Aorta (tissue), 5 donors: ENCODE measurements at places on chromosomes 5 and 9. TPM values are rescaled to one million over a fixed set of nuclear protein-coding genes. Genes with fewer than 3 reads are reported as not detected.

FNIP1 gene
- polyA plus RNA-seq = 5.9 TPM

PPP2R2B gene
- 2.0 TPM for polyA plus RNA-seq

VCAN gene
- 21.5 TPM for polyA plus RNA-seq

PLPPR1 gene
- polyA plus RNA-seq = not detected

SLC6A19 gene
- polyA plus RNA-seq = 9.5 TPM

NPDC1 gene
- 190 TPM for polyA plus RNA-seq

DNA sequence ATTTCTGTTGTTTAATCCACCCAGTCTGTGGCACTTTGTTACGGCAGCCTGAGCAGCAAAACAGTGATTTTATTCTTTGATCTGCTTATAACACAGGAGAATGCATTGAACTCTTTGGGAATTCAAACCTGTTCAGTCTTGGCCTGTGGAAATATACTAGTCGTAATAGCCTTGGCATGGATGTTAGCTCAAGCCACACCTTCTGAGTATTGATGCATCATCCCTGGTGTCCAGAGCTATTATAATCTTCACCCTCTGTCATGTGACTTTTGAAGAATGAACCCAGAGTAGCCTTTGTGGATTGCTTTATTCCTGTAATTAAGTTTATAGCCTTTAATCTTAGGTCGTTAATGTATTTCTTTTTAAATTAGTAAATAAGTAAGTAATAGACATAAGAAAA, 50.8 kb upstream of the TEX48 start:
- no peak for DNase-seq
- H3K36me3 ChIP-seq = no peaks in the 10 kb centered on the region
- H3K4me1 ChIP-seq = no peaks in the 10 kb centered on the region

DNA sequence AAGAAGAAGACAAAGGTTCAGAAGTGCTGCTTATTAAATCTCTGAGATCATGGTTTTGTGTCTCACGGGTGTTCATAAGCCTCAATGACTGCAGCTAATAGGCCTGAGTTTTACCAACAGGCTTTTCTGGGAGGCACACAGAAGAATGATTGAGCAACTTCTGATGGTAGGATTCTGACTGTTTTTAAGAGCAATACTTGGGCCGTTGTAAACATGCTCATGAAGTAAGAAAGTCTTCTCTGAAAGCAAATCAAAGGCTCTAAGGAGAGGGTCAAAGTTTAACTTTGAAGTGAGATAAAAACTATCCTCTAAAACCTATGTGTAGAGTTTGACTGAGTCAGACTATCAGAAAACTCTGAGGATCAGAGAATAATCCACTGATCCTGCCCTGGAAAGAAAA, 390.9 kb upstream of the DAB2 start:
- no peaks in the 10 kb centered on the region for H3K4me1 ChIP-seq
- H3K27me3 ChIP-seq = no peaks in the 10 kb centered on the region
- no peak overlapping the region for H3K27ac ChIP-seq
- H3K4me3 ChIP-seq = no peak overlapping the region

GRCh38 chr5:171369056-171369455, 18.6 kb upstream of the NPM1 start:
- no peaks in the 10 kb centered on the region for H3K4me1 ChIP-seq
- no peak overlapping the region for H3K4me3 ChIP-seq
- peak; percentile 58 for DNase-seq
- H3K36me3 ChIP-seq = no peaks in the 10 kb centered on the region
- peaks cover 1% of the 10 kb centered on the region for H3K27me3 ChIP-seq
- H3K27ac ChIP-seq = no peak overlapping the region

DNA sequence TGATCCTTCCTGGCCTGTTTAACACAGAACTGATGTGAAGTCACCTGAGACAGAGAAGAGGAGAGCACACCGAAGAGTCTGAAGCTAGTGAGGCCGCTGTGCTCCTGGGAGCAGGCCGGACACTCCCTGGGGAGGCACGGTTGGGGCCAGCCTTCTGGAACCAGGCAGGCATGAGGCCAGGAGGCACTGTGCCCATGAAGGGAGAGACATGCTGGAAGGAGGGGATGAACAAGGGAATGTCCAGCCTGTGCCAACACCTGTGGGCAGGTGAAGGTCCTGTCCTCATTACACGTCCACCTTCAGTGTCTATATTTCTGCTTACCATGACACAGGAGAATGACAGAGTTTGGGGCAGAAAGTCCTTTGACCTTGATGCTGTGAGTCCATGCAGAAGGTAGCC, 183.8 kb upstream of the S1PR3 start:
- no peak for DNase-seq
- H3K27ac ChIP-seq = no peak overlapping the region
- no peaks in the 10 kb centered on the region for H3K4me1 ChIP-seq
- no peaks in the 10 kb centered on the region for H3K36me3 ChIP-seq

DNA sequence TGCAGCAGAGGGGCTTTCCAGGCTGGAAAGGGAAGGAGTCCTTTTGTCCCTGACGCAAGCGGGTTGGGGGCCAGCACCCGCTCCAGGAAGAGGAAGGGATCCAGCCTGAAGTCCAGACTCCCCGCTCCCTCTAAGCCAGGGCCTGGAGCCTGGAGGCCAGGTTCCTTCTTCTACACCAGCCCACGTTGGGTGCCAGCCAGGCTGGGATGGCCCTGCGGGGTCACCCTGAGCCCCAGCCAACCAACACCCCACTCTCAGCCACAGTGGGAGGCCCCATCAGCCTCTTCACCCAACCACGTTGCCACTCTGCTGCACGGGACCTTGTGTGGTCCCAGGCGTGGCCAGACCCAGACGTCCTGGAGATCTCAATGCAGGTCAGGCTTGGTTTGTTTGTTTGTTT, 970 bp upstream of the FUT7 start:
- DNase-seq = peak; percentile 89
- no peaks in the 10 kb centered on the region for H3K36me3 ChIP-seq
- no peak overlapping the region for H3K27ac ChIP-seq
- no peak overlapping the region for H3K4me3 ChIP-seq
- no peaks in the 10 kb centered on the region for H3K4me1 ChIP-seq

DNA sequence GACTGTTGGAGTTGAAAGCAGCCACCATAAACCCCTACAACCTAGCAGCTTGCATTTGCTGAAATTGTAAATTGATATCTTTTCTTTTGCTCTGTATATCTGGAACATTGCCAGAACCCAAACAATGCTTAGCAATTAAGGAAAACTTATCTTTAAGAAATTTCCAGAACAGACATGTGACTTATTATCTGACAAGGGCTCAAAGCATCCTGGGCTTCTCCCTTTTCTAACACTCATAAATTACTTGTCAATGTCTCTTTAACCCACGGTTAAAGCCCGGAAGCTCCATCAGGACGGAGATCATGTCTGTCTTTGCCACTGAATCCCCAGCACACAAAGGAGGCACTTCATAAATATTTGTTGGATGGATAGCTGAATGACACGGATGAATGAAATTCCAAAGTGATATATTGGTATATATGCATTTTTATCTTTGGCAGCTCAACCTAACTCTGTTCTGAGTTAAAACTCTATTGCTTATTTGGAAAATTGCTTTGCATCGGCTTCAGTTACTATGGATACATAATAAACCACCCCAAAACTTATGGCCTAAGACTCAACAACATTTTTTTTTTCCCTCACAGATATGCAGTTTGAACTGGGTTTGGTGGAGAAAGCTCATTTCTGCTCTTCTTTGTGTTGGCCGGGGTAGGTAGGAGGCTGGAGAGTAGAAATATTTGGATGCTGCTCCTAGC, 103.1 kb upstream of the CLINT1 start:
- no peak overlapping the region for H3K4me3 ChIP-seq
- DNase-seq = no peak
- H3K4me1 ChIP-seq = no peaks in the 10 kb centered on the region
- H3K27me3 ChIP-seq = no peaks in the 10 kb centered on the region
- H3K27ac ChIP-seq = no peak overlapping the region

DNA sequence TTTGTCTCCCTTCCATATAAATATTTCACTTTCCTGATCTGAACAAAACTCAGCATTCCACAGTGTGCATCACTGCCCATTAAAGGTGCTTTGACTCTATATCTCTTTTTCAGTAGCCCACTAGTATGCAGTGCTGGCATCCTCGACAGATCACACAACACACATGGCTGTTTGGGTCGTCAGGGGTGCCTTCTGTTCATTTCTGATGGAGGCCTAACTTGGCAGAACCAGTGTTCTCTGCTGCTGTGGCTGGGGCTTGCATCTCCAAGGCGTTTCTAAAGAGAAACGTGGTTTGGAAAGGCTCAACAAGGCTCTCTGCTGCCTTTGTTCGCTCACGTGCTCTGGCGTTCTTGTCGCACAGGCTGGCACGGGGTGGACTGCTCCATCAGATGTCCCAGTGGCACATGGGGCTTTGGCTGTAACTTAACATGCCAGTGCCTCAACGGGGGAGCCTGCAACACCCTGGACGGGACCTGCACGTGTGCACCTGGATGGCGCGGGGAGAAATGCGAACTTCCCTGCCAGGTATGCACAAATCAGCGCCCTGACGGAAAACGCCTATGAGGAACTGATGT, 97.7 kb upstream of the PRRC1 start:
- DNase-seq = no peak
- no peak overlapping the region for H3K27ac ChIP-seq
- no peaks in the 10 kb centered on the region for H3K4me1 ChIP-seq
- H3K4me3 ChIP-seq = no peak overlapping the region

- no peak for DNase-seq
- no peaks in the 10 kb centered on the region for H3K4me1 ChIP-seq
- H3K27ac ChIP-seq = no peak overlapping the region
These were observed 107.0 kb downstream of the VAV2 start for GRCh38 chr9:133884907-133885744.

DNA sequence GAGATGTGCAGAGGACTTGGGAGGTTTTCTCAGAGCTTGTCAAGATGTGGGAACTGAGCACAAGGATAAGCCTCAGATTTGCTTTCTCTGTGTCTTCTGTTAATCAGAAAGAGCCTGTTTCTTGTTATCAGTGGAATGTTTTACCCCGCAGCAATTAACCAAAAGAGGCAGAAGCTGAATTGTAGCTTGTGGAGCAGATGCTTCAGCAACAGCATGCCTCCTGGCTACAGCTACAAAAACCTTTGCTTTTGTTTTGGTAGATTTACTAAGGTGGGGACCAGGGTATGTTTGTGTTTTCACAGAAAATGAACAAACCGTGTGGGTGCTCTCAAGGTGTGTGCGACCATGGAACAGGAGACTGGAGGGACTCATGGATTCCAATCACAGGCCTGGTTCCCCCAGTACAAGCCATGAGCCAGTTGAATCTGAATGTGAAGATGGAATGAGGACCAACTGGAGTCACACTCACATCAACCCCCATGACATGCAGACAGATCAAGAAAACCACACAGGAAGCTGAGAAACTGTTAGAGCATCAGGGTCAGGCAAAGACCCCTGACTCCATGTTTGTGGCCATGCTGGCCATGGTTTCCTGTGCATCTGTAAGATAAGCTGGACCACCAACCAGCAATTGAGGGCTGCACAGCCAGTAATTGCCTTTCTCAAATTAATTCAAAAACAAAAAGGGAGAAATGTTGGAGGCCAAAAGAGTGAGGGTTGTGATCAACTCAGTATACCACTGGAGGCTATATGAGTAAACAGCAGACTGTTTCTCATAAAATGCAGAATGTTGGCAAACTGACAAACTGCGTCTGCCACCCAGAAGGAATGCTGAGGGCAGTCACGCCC, 6.9 kb downstream of the UGT3A2 start:
- H3K36me3 ChIP-seq = no peaks in the 10 kb centered on the region
- H3K4me3 ChIP-seq = no peak overlapping the region
- no peak for DNase-seq
- H3K4me1 ChIP-seq = no peaks in the 10 kb centered on the region
- no peaks in the 10 kb centered on the region for H3K27me3 ChIP-seq
- H3K27ac ChIP-seq = no peak overlapping the region

DNA sequence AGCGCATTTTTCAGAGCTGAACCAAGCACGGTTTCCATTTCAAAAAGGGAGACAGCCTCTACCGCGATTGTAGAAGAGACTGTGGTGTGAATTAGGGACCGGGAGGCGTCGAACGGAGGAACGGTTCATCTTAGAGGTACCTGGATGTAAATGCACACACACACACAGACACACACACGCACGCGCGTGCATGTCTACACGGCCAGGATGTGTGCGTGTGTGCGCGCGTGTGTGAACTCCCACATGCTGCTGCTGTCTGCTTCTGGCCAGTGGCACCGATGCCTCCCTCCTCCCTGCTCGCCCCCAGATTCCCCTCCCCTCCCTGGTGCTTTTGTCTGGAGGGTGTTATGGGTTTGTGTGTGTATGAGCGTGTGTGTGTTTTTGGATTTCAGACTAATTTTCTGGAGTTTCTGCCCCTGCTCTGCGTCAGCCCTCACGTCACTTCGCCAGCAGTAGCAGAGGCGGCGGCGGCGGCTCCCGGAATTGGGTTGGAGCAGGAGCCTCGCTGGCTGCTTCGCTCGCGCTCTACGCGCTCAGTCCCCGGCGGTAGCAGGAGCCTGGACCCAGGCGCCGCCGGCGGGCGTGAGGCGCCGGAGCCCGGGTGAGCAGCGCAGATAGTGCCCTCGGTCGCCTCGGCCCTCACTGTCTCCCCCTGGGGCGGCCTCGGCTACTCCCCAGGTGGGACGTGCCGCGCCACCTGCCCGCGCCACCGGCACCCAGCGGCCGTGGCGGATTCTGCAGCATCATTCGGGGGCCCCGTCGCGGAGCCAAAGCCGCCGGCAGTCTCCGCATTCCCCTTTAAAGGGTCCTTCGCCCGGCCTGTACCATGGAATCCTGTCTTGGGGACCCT, at the start of gene NTRK2:
Gene NTRK2 (plus strand): TSS at position 442 of the 850 bp plus-strand sequence. CDS start 1,020 bp downstream, outside the sequence.
- peak; percentile 50 for DNase-seq
- no peaks in the 10 kb centered on the region for H3K4me1 ChIP-seq
- H3K27ac ChIP-seq = no peak within 1 kb of the TSS
- H3K27me3 ChIP-seq = peaks cover 2% of the 10 kb centered on the region
- peak within 1 kb of the TSS; percentile 7 for H3K4me3 ChIP-seq

DNA sequence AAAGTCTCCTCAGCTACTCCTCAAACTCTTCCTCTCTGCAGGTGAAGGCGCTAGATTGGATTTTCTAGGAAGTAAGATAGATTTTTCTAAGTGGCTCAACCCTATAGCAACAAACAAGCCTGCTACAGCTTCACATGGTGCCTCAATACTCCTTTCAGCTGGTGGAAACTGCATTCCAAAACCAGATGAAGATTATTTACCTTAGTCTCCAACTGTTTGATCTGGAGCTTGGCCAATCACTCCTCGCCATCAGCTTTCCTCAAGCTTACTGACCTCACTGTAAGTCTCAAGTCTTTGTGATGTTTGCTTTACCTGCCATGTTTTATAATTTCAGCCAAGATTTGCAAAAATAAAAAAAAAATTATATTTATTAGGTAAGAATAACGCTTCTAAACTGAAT, 622.4 kb downstream of the CHSY3 start:
- no peak overlapping the region for H3K27ac ChIP-seq
- no peak for DNase-seq
- H3K27me3 ChIP-seq = no peaks in the 10 kb centered on the region
- no peaks in the 10 kb centered on the region for H3K36me3 ChIP-seq
- no peak overlapping the region for H3K4me3 ChIP-seq

GRCh38 chr5:20254748-20255147, 266.7 kb upstream of the CDH18 start:
- H3K27ac ChIP-seq = no peak overlapping the region
- no peaks in the 10 kb centered on the region for H3K27me3 ChIP-seq
- no peaks in the 10 kb centered on the region for H3K4me1 ChIP-seq
- H3K36me3 ChIP-seq = no peaks in the 10 kb centered on the region
- DNase-seq = no peak
